T-cell (primary cell): ENCODE measurements at places on chromosomes 2 and 18. TPM values are rescaled to one million over a fixed set of nuclear protein-coding genes. Genes with fewer than 3 reads are reported as not detected.

DNA sequence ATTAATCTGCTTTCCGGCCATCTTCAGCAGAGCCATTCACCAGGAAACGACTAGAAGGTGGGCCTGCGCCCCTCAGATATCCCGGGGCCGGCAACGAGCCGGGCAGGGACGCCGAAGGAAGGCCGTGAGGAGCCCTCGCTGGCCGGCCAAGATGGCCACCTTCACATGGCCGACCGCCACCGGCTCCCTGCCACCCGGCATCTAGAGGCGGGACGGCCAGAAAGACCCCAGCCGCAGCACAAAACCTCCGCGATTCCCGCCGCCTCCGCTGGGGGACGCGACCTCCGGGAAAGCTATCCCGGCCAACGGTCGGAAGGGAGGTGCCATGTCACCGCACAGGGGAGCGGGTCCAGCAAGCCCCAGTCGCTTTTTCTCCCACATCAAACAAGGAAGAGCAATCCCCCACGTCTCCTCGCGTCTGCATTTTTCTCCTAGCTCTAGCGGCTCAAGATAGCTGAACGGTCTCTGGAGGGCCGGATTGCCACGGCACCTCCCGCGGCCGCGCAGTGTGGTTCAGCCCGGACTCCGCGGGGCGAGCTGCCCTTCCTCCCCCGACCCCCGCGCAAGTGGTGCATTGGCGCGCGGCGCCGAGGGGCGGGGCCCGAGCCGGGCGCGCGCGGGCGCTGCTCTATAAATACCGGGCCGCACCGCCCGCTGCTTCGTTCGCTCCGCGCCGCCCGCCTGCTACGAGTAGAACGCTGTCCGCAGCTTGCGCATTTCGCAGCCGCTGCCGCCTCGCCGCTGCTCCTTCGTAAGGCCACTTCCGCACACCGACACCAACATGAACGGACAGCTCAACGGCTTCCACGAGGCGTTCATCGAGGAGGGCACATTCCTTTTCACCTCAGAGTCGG is at the start of gene MAT2A:
Gene MAT2A, plus strand, starts transcription at position 662 of the 854 bp plus-strand sequence. Its CDS starts 120 bp downstream, at position 782.
- H3K27me3 ChIP-seq, result no peaks in the 10 kb centered on the region
- peak within 1 kb of the TSS; percentile 78 for H3K27ac ChIP-seq
- peaks cover 23% of the 10 kb centered on the region for H3K4me1 ChIP-seq
- peak within 1 kb of the TSS; percentile 97 for H3K4me3 ChIP-seq

DNA sequence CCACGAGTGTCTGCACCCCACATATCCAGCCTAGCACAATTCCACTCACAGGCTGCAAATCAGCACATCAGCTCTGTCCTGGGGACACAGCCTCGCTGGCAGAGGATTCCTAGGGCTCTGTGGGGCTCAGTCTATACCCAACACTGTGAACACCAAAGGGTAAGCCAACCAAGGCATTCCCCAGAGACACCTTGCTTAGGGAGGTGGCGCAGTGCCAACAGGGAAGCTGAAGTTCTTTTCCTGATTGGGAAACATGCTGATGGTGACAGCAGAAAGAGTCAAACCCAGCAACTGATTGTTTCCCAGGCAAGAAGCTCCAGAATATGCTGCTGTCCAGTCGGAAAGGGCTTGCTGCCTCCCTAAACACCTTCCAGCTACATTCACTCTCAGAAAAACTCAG is 55.8 kb downstream of the TTC32 start:
- H3K4me3 ChIP-seq, result no peak overlapping the region
- H3K27ac ChIP-seq, result no peak overlapping the region
- no peaks in the 10 kb centered on the region for H3K27me3 ChIP-seq
- DNase-seq, result no peak
- H3K36me3 ChIP-seq, result no peaks in the 10 kb centered on the region

- no peaks in the 10 kb centered on the region for H3K27me3 ChIP-seq
- H3K4me1 ChIP-seq, result no peaks in the 10 kb centered on the region
- no peak for DNase-seq
- no peak overlapping the region for H3K27ac ChIP-seq
- H3K36me3 ChIP-seq, result no peaks in the 10 kb centered on the region
Measured at GRCh38 chr2:29394311-29394980, 279.2 kb downstream of the CLIP4 start.

DNA sequence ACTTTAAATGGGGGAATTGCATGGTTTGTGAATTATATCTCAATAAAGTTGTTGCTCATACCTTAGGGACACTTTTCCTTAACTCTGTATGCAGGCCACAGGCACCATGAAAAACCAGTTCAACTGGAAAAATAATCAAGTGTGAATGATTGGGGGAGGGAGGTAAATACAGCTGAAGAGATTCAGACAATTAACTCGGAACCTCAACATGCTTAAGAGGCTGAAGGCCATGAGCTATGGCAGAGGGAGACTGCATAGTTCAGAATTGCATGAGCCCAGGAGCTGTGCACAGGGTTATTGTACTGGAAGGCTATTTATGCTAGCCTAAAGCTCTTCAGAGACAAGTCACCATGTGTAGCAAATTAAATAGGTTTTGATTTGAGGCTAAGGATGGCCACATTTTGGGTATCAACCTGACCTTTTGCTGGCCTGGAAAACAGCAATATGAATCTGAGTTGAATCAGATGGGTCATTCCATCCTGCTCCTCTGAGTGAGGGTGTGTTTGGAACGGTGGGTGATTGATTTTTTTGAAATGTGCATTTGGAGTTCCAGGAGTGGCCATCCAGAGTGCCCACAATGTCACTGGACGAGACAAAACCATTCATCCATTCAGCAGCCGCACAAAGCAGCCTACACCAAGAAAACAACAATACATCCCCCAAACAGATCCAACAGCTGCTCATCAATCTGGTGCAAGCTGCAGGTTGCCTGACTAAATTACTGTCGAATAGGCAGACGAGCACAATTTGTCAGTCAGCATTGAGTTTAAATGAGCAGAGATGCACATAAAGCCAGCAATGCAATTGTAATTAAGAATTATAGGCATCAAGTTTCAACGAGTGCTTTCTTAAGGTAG is 42.5 kb downstream of the HRH4 start:
- peaks cover 6% of the 10 kb centered on the region for H3K27me3 ChIP-seq
- DNase-seq, result no peak
- H3K36me3 ChIP-seq, result no peaks in the 10 kb centered on the region
- no peak overlapping the region for H3K27ac ChIP-seq

DNA sequence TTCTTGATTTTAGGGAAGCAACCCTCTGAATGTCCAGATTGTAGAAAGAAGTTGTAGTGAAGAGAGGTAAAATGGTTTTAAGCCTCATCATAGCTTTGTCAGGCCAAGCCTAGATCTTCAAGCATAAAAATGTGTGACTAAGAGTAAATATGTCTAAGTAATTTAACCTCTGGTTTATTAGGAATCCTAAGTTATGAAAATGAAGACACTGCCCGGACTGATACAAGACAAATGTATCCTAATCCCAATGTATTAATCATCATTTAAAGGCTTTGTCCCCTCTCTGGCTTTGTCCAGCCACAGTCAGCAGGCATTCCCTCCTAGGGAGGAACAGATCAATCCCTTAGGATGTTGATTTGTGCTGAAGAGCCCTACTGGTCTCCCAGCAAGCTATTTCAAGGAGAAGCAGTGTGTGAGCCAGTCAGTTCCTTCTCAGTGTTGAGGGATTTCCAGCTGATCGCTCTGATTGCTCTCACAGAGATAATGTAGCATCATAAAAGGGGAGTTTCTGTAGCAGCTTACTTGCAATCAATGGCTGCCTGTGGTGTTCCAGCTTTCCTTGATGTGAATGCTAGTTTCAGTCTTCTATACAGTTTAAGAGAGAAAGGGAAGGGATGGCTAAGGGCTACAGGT is 796.1 kb downstream of the EPHA4 start:
- DNase-seq, result no peak
- H3K4me3 ChIP-seq, result no peak overlapping the region
- no peak overlapping the region for H3K27ac ChIP-seq
- H3K4me1 ChIP-seq, result no peaks in the 10 kb centered on the region

GRCh38 chr18:50195689-50196088 is 742 bp upstream of the MYO5B start:
- peaks cover 2% of the 10 kb centered on the region for H3K4me1 ChIP-seq
- H3K27me3 ChIP-seq, result peaks cover 43% of the 10 kb centered on the region
- no peak overlapping the region for H3K27ac ChIP-seq
- H3K36me3 ChIP-seq, result no peaks in the 10 kb centered on the region

GRCh38 chr2:105521616-105522015 is 122.8 kb upstream of the FHL2 start:
- H3K36me3 ChIP-seq, result no peaks in the 10 kb centered on the region
- no peak for DNase-seq
- H3K27me3 ChIP-seq, result no peaks in the 10 kb centered on the region
- H3K27ac ChIP-seq, result no peak overlapping the region
- no peaks in the 10 kb centered on the region for H3K4me1 ChIP-seq

DNA sequence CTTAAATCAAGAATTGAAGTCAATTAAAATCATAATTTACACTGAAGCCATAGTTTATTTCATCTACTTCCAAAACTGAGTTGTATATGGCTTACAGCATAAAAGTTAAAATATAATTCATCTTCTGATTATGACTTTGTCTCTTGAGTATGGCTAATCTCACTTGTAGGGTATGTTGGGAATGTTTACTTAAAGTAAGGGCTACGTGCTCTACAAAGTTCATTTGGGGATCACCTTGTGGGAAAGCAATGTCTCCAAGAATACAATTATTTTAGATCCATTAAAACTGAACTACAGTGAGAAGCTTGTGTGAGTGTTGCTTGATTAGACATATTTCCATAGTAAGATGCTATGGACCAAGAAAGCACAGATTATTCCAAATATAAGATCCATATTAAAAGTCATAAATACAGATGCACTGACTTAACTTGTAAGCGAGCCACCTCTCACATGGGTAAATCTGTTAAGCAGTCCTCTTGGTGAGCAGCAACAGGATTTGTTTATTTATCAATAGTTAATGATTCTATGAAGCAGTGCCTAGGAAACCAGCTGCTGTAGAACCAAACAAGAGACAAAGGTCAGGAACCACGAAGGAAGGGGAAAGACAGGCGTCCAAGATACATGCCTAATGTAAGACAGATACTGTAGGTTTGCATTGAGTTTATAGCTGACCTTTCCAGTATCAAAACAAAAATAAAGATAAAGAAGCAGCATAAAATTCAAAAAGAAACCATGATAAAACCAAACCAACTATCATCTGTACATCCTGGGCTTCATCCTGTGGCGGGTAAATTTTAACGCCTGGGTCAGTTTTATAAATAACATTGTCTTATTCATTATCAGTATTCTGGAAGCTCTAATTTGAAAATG is 24.8 kb downstream of the DSG4 start:
- H3K27ac ChIP-seq, result no peak overlapping the region
- no peaks in the 10 kb centered on the region for H3K36me3 ChIP-seq
- H3K27me3 ChIP-seq, result no peaks in the 10 kb centered on the region
- no peaks in the 10 kb centered on the region for H3K4me1 ChIP-seq
- H3K4me3 ChIP-seq, result no peak overlapping the region

- peaks cover 69% of the 10 kb centered on the region for H3K27me3 ChIP-seq
- no peaks in the 10 kb centered on the region for H3K36me3 ChIP-seq
- no peak overlapping the region for H3K27ac ChIP-seq
- peaks cover 36% of the 10 kb centered on the region for H3K4me1 ChIP-seq
Measured at GRCh38 chr2:218959761-218960308, 369 bp downstream of the CDK5R2 start.

DNA sequence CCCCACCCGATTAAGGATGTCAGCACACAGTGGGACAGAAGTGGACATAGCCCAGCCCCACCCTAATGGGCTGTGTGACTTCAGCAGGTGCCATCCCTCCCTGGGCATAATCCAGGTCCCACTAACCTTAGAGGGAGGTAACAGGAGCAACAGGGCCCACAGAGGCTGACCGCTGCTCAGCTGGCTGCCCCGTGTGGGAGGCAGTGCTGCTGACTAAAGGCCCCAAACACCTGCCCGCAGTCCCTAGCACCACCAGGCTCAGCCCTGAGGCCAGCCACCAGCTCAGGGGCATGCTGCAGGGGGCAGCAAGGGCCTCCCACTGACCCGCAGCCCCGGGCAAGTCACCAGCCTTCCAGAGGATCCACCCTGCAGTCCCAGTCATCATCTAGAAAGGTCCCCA is 14.6 kb downstream of the BIN1 start:
- H3K4me3 ChIP-seq, result no peak overlapping the region
- peaks cover 19% of the 10 kb centered on the region for H3K4me1 ChIP-seq
- H3K27ac ChIP-seq, result no peak overlapping the region

- no peak overlapping the region for H3K4me3 ChIP-seq
- no peaks in the 10 kb centered on the region for H3K27me3 ChIP-seq
- H3K27ac ChIP-seq, result no peak overlapping the region
Measured at GRCh38 chr2:47512581-47513083, 109.7 kb downstream of the MSH2 start.

DNA sequence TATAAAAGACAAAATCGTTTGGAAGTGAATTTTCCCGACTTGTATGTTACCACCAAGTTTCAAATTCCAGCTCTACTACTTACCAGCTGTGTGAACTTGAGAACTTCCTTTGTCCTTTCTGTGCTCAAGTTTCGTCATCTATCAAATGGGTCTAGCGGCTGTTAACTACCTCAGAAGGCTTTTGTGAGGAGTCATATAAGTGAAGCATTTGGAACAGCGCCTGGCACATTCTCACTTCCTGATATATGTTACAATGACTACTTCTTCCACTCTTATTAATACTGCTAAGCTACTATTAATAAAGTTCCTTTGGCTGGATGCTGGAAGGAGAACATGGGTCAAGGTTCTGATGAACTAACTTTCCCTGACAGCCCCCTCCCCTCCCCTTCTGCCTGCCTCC is 104.5 kb downstream of the MEIS1 start:
- no peak overlapping the region for H3K4me3 ChIP-seq
- H3K4me1 ChIP-seq, result no peaks in the 10 kb centered on the region
- no peaks in the 10 kb centered on the region for H3K27me3 ChIP-seq
- DNase-seq, result no peak

DNA sequence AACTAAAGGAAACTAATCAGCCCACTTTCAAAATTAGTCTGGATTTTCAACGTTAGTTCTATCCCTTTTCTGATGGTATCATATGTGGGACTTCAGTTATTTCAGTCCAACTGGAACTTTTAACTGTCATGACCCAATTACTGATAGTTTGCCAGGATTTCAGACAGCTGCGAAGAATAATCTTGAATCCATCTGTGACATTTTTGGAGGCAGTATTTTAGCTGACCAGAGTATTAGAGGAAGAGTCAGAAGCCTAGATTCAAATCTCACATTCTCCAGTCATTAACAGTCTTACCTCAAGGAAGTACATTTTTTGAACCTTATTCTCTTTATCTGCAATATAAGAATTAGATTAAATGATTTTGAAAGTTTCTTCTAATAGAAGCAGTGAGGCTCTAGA is 81.3 kb downstream of the PTRHD1 start:
- H3K4me1 ChIP-seq, result no peaks in the 10 kb centered on the region
- H3K36me3 ChIP-seq, result peaks cover 46% of the 10 kb centered on the region
- no peak overlapping the region for H3K27ac ChIP-seq
- DNase-seq, result no peak
- no peaks in the 10 kb centered on the region for H3K27me3 ChIP-seq
- no peak overlapping the region for H3K4me3 ChIP-seq

The CCBE1 gene
- not detected for total RNA-seq

The EVA1A gene
- total RNA-seq, result not detected

The UGT1A10 gene
- total RNA-seq, result not detected

The IL36B gene
- total RNA-seq, result not detected

The SOWAHC gene
- 0.63 TPM for total RNA-seq

The G6PC2 gene
- not detected for total RNA-seq

The CD8B2 gene
- total RNA-seq, result 1.7 TPM

The PRR30 gene
- total RNA-seq, result not detected

The CD207 gene
- not detected for total RNA-seq

The RAB17 gene
- 0.32 TPM for total RNA-seq

The UCN gene
- 4.2 TPM for total RNA-seq
